ENCODE measurements at places on chromosomes 2 and 18. TPM values are rescaled to one million over a fixed set of nuclear protein-coding genes. Genes with fewer than 3 reads are reported as not detected.

Gene DSG1
- not detected for total RNA-seq

Gene PMAIP1
- total RNA-seq: 29.8 TPM

Gene MARCHF4
- total RNA-seq: 0.26 TPM

Gene SKA1
- 1.0 TPM for total RNA-seq

Gene OTX1
- 0.17 TPM for total RNA-seq

- H3K27ac ChIP-seq: no peak overlapping the region
- no peaks in the 10 kb centered on the region for H3K36me3 ChIP-seq
- H3K4me3 ChIP-seq: no peak overlapping the region
Measured at GRCh38 chr2:48474574-48475298, 55.2 kb upstream of the STON1 start.

GRCh38 chr2:8141780-8142179 is 540.1 kb upstream of the ID2 start:
- no peak overlapping the region for H3K4me3 ChIP-seq
- H3K36me3 ChIP-seq: no peaks in the 10 kb centered on the region
- H3K27me3 ChIP-seq: no peaks in the 10 kb centered on the region
- no peak overlapping the region for H3K27ac ChIP-seq
- no peak for DNase-seq
- H3K4me1 ChIP-seq: peaks cover 4% of the 10 kb centered on the region

DNA sequence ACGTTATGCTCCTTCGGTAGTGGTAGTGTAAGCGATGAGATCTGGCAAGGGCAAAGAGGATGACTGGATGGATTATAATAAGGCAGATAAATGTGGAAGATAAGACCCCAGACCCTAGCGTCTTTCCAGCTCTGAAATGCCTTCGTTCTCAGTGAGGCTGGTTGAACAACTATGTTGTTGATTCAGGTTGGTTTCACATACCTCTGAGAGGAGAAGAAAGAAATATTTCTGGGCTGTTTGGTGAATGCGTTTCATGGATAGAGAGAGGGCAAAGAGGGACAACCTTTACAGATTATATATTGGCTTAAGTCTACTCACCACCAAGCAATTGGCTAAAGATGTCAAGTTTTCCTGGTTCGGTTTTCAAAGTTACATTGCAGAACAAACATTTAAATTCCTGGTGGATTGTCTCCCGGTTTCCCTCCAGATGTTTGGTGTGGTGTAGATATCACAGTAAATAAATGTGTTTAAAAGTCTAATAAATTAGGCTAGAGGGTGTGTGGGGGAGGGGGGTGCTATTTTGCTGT is 190.1 kb upstream of the GLI2 start:
- H3K27ac ChIP-seq: no peak overlapping the region
- peak; percentile 49 for DNase-seq
- peaks cover 17% of the 10 kb centered on the region for H3K4me1 ChIP-seq
- H3K4me3 ChIP-seq: peak overlapping the region; percentile 10
- peaks cover 11% of the 10 kb centered on the region for H3K27me3 ChIP-seq

- H3K4me1 ChIP-seq: no peaks in the 10 kb centered on the region
- no peaks in the 10 kb centered on the region for H3K36me3 ChIP-seq
- no peak overlapping the region for H3K27ac ChIP-seq
- no peak overlapping the region for H3K4me3 ChIP-seq
- no peaks in the 10 kb centered on the region for H3K27me3 ChIP-seq
Measured at GRCh38 chr2:129080715-129081476, 762.2 kb upstream of the HS6ST1 start.

GRCh38 chr2:69499242-69499641 is 62.0 kb upstream of the NFU1 start:
- H3K36me3 ChIP-seq: peaks cover 7% of the 10 kb centered on the region
- DNase-seq: no peak
- no peak overlapping the region for H3K27ac ChIP-seq
- no peaks in the 10 kb centered on the region for H3K4me1 ChIP-seq

DNA sequence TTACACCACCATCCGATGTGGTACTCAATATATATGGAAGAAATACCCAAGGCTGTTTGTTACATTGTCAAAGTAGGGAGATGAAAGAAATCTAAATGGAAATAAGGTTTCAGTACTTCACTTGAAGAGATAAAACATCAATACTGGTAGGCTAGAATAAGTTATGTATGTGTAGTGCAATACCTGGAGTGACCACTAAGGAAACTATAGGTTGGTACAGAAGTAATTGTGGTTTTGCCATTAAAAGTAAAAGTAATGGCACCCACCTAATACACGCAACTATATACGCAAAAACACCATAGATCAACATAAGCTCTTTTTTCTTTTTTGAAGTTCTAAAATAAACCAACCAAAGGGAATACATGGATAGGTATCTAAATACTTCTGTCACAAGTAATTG is 143.2 kb upstream of the KYNU start:
- no peaks in the 10 kb centered on the region for H3K4me1 ChIP-seq
- DNase-seq: no peak
- H3K27me3 ChIP-seq: no peaks in the 10 kb centered on the region
- H3K4me3 ChIP-seq: no peak overlapping the region
- H3K27ac ChIP-seq: no peak overlapping the region

All from fibroblast of lung (primary cell).